CD4-positive, alpha-beta memory T cell (primary cell): ENCODE measurements at places on chromosomes 2 and 18.

- no peak for DNase-seq
Observed at GRCh38 chr2:28842042-28842441, 28.1 kb downstream of the TRMT61B start.

DNA sequence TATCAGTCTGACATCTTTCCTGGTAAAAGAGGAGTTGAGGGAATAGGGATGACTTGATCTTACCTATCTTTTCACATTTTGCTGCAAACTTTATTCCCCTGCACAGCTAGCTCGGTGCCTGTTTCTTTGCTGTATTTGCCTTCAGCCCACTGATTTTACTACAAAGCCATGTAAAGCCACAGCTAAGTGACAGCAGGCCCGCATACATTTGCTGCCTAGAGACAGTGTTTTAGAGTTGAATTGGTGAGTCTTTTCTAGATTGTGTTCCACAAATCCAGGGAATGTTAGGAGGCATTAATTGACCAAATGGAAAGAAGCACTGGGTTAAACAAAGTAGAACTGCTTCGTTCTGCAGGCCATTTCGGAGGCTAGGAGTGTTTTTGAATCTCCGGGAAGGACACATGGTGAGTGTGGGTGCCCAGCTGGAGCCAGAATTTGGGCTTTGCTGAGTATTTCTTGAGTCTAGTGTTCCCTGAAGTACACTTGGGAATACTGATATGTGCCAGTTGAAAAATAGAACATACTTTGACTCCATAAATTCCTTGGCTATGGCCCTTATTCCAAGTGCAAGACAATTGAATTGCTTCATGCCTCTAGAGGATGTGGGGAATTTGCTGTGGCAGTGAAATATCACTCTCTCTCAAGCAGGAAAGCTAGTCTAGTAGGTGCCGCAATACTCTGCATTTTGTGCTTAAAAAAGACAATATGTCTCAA lies 329.8 kb downstream of the PTPRM start:
- no peak for DNase-seq

- no peak for DNase-seq
Observed at GRCh38 chr2:124698979-124699565, 674.0 kb downstream of the CNTNAP5 start.

GRCh38 chr2:59339121-59339836 lies 1098.2 kb upstream of the FANCL start:
- no peak for DNase-seq

- no peak for DNase-seq
Observed at GRCh38 chr2:20939931-20940795, 103.7 kb downstream of the APOB start.

DNA sequence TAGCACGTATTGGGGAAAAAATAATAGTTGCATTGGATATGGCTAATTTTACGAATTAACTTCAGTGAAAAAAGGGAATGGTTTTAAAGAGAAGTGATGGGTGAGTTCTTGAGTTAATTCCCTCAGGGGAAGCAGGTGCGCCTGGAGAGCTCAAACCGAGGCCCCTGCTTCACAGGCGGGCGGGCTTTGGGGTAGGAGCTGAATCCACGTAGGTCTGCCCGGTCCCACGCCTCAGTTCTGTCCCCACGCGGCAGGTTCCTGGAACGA lies 44.1 kb downstream of the GORASP2 start:
- no peak for DNase-seq

- no peak for DNase-seq
Observed at GRCh38 chr2:108587621-108588020, 53.4 kb downstream of the LIMS1 start.

GRCh38 chr18:56672391-56672790 lies 21.2 kb downstream of the WDR7 start:
- DNase-seq, result no peak

- DNase-seq, result no peak
Observed at GRCh38 chr2:62933398-62933917, 117.2 kb upstream of the OTX1 start.

DNA sequence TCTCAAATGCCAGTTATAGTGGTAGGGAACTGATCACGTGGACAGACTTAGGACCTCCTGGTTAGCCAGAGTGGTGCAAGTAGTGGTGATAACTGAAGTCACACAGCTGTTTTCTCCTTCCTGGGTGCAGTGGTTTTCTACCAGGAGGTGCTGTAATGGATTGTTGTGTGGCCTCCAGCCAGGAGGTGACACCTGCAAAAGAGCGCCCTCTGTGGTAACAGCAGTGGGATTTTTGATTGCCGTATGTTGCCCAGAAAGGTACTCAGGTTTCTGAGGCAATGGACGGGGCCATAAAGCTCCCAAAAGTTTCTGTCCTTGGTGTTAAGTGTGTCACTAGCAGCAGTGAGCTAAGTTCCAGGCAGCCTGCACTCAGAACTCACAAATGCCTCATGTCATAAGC lies 1358.1 kb upstream of the DDX18 start:
- DNase-seq, result no peak

GRCh38 chr2:39188960-39189494 lies 54.7 kb downstream of the CDKL4 start:
- DNase-seq, result no peak

- no peak for DNase-seq
Observed at GRCh38 chr2:136932700-136933099, 167.4 kb downstream of the THSD7B start.

DNA sequence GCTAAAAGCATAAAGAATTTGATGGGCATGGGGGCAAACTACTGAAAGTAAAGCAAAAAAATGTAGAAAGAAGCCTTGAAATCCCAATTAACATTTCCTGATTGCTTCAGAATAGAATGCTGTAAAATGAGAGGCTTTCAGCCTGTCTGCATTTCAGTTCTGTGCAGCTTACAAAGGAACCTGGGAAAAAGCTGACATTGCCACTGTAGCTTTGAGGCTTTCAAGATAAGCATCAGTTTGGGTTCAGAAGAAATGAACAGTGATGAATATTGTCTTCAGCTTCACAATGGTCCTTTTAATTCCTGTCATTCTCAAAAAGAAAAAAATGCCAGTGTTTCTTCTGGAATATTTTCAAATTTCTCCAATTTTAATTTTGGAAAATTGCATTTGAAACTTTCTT lies 242.7 kb downstream of the LRRTM1 start:
- DNase-seq, result no peak

DNA sequence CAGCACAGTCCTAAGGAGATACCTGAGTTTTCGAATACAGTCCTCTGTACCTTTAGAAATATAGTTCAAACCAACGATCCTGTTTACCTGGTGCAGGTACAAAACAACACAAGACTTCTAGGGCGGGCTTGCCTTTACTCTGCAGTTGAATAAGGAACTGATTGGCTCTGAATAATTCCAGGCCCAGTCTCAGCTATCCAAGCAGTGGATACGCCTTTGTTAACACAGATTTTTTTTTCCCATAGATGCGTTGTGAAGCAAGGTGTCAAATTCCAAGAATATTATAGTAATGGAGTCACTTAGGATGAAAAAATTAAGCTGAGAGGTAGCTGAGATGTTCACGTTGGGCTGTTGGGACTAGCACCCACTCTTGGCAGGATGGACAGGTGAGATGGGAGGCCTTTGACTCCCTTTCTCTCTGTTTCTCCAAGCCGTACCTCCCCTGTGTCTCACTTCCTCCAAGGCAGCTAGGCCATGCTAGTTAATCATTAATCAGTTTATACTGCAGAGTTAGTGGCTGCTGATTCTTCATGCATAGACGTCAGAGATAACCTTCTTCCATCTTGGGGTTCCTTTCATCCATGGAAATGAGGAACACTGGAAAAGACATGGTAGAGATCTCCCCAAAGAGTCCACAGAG lies 380.8 kb upstream of the ACVR2A start:
- no peak for DNase-seq

DNA sequence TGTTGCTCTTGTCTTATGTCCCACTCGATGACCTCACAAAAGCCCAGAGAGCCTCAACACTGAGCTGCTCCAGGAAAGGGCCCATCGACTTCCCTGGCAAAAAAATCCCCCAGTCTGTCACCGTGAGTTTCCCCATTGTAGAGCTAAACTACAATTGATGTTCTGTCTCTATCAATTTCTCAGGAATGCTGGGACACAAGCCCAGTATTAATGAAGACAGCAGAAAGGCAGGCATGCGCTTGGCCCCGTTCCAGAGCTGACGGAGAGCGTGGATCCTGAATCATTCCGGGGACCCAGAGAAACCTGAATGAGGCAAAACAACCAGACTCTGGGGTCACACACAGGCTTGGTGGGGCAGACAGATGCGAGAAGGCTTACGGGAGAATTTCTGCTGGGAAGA lies 146.9 kb downstream of the TTC32 start:
- DNase-seq, result no peak

DNA sequence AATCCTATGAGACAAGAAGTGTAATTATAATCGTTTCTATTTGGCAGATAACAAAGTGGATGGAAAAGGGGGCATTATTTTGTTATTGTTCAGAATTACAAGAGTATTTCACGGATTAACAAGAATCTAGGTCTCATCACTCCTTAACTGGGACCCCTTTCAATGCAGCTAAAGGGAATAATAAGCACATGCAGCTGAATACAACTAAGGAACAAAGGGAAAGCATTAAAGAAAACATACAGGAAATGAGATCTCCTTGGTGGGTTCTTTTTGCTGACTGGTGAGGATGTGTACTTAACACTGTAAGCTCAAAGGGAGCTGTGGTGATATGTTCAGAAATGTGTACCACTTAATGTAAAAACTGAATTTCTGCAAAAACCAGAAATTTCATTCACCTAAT lies 140.5 kb upstream of the WDSUB1 start:
- DNase-seq, result no peak

DNA sequence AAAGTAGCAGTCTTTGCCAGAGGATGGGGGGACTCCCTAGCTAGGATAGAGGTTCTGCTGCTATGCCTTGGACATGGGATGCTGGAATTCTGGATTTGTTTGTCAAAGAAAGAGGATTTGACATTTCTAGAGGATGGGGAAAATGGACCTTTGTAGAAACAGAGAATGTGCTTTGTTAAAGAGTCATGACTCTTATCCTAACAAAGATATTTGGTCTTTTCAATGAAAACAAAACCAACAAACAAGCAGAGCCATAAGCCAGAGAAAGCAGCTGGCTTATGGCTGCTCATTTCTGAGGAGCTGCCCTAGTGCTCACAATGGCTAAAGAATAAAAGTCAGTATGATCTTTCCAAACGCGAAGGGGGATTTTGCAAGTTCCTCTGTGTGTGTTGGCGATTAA lies 40.8 kb upstream of the MAPRE2 start:
- no peak for DNase-seq

DNA sequence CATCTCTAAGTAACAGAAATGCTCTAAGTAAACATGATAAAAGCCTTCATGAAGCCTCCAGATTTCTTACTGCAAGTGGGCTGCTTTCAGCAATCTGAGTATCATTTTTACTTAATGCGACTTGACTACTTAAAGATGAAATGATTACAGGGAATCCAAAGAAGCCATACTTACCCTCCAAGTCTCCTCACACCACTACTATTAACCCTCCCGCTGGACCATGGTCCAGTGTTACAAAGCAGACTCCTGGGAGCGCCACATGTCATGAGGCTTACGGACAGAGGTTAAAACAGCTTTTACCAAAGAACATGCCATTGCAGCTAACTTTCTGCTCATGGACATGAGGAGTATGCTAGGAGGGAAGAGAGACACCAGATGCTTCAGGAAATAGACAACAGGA lies 46.4 kb downstream of the LPIN2 start:
- DNase-seq, result no peak
